Glutamatergic neuron (in vitro differentiated cells): ENCODE measurements at places on chromosomes 13 and 19.

GRCh38 chr13:111177081-111177711, 62.1 kb downstream of the ARHGEF7 start:
- H3K27me3 ChIP-seq: peaks cover 27% of the 10 kb centered on the region
- peaks cover 8% of the 10 kb centered on the region for H3K36me3 ChIP-seq
- H3K27ac ChIP-seq: peak overlapping the region; percentile 89
- no peak for DNase-seq
- peak overlapping the region; percentile 72 for H3K4me3 ChIP-seq

DNA sequence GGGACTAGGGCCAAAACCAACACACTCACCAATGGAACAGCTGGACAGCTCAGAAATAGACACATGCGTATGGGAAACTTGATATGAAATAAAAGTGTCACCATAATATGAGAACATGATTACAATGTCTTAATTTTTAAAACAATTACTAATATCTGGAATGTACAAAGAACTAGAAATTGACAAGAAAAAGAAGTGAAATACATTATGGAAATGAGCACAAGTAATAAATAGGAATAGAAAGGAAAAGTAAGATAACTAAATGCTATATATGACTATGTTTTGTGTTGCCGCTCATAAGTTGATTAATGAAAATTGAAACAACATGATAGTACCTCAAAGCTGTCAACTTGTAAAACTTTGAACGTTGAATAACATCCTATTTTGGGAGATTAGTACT, 801.1 kb downstream of the SLITRK5 start:
- no peaks in the 10 kb centered on the region for H3K27me3 ChIP-seq
- H3K4me3 ChIP-seq: no peak overlapping the region
- DNase-seq: no peak
- H3K36me3 ChIP-seq: no peaks in the 10 kb centered on the region
- no peaks in the 10 kb centered on the region for H3K4me1 ChIP-seq
- H3K27ac ChIP-seq: no peak overlapping the region

GRCh38 chr19:20660473-20661140, 764 bp downstream of the ZNF626 start:
- H3K27me3 ChIP-seq: peaks cover 4% of the 10 kb centered on the region
- peak overlapping the region; percentile 99 for H3K27ac ChIP-seq
- peaks cover 18% of the 10 kb centered on the region for H3K36me3 ChIP-seq

- H3K36me3 ChIP-seq: no peaks in the 10 kb centered on the region
- H3K4me3 ChIP-seq: peak within 1 kb of the TSS; percentile 91
- DNase-seq: peak; percentile 43
- peaks cover 2% of the 10 kb centered on the region for H3K4me1 ChIP-seq
- peaks cover 10% of the 10 kb centered on the region for H3K27me3 ChIP-seq
Observed at GRCh38 chr19:43504426-43505185, at the start of gene PHLDB3. PHLDB3 (minus strand) TSS chr19:43504746; CDS start chr19:43504118, 628 bp downstream.

- H3K4me3 ChIP-seq: no peak overlapping the region
- no peak for DNase-seq
- peaks cover 3% of the 10 kb centered on the region for H3K27me3 ChIP-seq
Observed at GRCh38 chr19:18853755-18854427, 22.1 kb downstream of the UPF1 start.

GRCh38 chr13:40371531-40372125, 294.8 kb downstream of the FOXO1 start:
- H3K4me1 ChIP-seq: peaks cover 9% of the 10 kb centered on the region
- DNase-seq: no peak
- H3K27ac ChIP-seq: no peak overlapping the region
- peaks cover 7% of the 10 kb centered on the region for H3K27me3 ChIP-seq
- no peaks in the 10 kb centered on the region for H3K36me3 ChIP-seq

DNA sequence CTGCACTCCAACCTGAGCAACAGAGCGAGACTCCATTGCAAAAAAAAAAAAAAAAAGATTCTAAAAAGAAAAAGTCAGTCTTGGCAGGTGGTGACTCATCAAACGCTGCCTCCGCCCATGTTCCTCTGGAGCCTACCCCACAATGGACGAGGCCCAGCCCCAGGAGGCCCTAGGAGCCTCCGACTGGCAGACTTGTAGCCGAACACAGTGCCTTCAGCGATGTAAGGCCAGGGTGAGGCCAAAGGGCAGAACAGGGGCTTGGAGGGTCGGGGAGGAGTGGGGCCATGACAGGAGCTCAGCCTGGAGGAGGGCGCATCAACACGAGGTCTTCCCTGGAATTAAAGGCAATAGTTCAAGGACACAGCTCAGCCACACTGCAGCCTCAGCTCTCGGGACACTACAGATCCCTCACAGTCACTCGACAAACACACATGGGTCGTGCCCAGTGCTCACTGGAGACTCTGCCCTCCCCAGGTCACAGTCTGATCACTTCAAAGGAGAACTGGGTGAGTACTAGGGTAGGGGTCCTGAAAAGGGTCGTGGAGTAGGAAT, 5.1 kb downstream of the USE1 start:
- no peak for DNase-seq
- no peaks in the 10 kb centered on the region for H3K4me1 ChIP-seq
- no peaks in the 10 kb centered on the region for H3K36me3 ChIP-seq
- H3K27me3 ChIP-seq: peaks cover 5% of the 10 kb centered on the region
- H3K4me3 ChIP-seq: no peak overlapping the region

DNA sequence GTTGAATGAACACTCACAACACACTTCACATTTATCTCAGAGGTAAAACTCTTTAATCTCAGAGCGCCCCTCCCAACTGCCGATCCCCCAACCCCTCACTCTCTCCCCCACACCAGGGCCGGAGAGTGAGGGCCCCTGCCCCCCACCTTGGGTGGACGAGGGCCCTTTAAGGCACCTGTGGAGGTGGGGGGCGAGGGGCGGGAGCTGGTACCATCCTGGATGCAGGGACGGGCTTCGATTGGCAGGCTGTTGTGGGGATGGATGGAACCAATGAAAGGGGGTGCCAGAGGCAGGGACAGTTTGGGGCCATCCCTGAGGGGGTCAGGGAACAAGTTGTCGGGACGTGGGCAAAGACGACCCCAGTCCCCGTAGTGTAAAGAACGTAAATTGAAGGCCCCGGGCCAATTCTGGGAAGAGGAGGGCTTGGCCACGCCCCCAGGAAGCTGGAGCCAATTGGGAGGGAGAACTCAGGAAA, 1.7 kb upstream of the PNKP start:
- no peaks in the 10 kb centered on the region for H3K36me3 ChIP-seq
- H3K27me3 ChIP-seq: peaks cover 14% of the 10 kb centered on the region

DNA sequence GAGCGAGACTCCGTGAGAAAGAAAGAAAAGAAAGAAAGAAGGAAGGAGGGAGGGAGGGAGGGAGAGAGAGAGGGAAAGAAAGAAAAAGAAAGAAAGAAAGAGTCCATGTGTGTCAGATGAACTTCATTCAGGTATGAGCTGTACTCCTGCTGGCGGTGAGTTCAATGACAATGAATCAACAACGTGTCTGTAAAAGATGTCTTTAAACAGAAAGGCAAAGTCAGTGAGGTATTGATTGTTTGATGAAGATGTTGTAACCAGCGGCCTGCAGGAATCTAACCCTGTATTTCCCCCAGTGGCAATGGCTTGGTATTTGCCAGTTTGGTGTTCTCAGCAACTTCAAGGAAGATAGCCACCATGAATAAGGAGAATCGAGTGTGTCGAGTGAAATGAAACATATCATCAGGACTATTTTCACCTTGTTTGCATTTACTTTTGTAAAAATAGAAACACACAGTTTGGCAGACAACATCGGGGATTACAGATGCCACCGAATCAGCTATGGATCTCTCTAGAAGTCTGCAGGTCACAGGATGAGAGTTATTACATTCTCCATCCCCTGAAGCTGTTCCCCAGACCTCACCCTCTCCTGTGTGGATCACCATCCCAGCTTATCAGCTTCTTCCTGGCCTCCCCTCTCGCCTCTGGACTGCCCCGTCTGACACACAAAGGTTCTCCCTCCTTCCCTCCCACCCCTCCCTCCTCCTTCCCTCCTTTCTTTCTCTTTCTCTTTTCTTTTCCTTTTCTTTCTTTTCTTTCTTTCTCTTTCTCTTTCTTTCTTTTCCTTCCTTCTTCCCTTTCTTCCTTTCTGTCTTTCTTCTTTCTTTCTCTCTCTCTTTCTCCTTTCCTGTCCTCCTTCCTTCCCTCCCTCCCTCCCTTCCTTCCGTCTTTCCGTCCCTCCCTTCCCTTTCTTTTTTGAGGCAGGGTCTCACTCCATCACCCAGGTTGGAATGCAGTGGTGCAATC, 8.2 kb upstream of the SBK3 start:
- H3K4me1 ChIP-seq: peaks cover 10% of the 10 kb centered on the region
- no peak overlapping the region for H3K4me3 ChIP-seq
- DNase-seq: no peak
- H3K27me3 ChIP-seq: no peaks in the 10 kb centered on the region

GRCh38 chr19:10510301-10510802, 6.9 kb downstream of the S1PR5 start:
- DNase-seq: peak; percentile 63
- no peaks in the 10 kb centered on the region for H3K4me1 ChIP-seq
- H3K36me3 ChIP-seq: peaks cover 5% of the 10 kb centered on the region

GRCh38 chr13:89610331-89610730, 1737.2 kb upstream of the MIR17HG start:
- no peaks in the 10 kb centered on the region for H3K4me1 ChIP-seq

DNA sequence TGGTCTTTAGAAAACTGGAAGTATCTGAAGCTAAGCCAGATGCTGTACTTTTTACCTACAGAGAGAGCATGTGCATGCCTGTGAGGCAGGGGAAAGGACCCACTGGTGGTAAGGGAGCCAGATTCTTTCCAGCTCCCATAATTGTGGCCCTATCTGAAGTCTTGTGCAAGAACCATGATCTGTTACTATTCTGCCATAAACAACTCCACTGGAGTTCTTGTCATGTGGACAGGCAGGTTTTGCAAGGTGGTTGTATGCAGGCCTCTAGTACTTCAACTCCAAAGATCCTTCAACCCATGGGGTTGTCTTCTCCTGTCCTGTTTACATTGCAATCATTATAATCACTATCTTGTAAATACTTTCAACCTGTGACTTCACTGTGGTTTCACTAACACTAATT, 14.1 kb downstream of the PROSER1 start:
- no peak overlapping the region for H3K4me3 ChIP-seq
- H3K27me3 ChIP-seq: no peaks in the 10 kb centered on the region
- H3K4me1 ChIP-seq: no peaks in the 10 kb centered on the region
- no peak overlapping the region for H3K27ac ChIP-seq

- no peak for DNase-seq
- H3K4me1 ChIP-seq: peaks cover 2% of the 10 kb centered on the region
- H3K36me3 ChIP-seq: no peaks in the 10 kb centered on the region
- no peak overlapping the region for H3K27ac ChIP-seq
Observed at GRCh38 chr13:30382836-30383525, 39.3 kb upstream of the UBE2L5 start.

- H3K36me3 ChIP-seq: peaks cover 12% of the 10 kb centered on the region
- no peak overlapping the region for H3K4me3 ChIP-seq
- H3K4me1 ChIP-seq: peaks cover 3% of the 10 kb centered on the region
- no peak for DNase-seq
Observed at GRCh38 chr13:45133396-45134118, 13.2 kb downstream of the GTF2F2 start.

- H3K27ac ChIP-seq: peak overlapping the region; percentile 33
- DNase-seq: no peak
- no peaks in the 10 kb centered on the region for H3K36me3 ChIP-seq
- H3K4me1 ChIP-seq: peaks cover 17% of the 10 kb centered on the region
- H3K4me3 ChIP-seq: peak overlapping the region; percentile 31
- H3K27me3 ChIP-seq: peaks cover 1% of the 10 kb centered on the region
Observed at GRCh38 chr13:105979131-105980011, 556.1 kb downstream of the EFNB2 start.

GRCh38 chr13:72970301-72970880, 88.4 kb upstream of the KLF5 start:
- no peaks in the 10 kb centered on the region for H3K36me3 ChIP-seq
- no peaks in the 10 kb centered on the region for H3K4me1 ChIP-seq
- no peak overlapping the region for H3K27ac ChIP-seq
- no peaks in the 10 kb centered on the region for H3K27me3 ChIP-seq

GRCh38 chr19:50025794-50026549, at the start of gene ZNF473:
ZNF473 (plus strand) TSS chr19:50026005; CDS start chr19:50031083, 5,078 bp downstream.
- peak; percentile 94 for DNase-seq
- H3K27me3 ChIP-seq: peaks cover 10% of the 10 kb centered on the region
- peak within 1 kb of the TSS; percentile 99 for H3K4me3 ChIP-seq
- peaks cover 7% of the 10 kb centered on the region for H3K4me1 ChIP-seq
- no peaks in the 10 kb centered on the region for H3K36me3 ChIP-seq

DNA sequence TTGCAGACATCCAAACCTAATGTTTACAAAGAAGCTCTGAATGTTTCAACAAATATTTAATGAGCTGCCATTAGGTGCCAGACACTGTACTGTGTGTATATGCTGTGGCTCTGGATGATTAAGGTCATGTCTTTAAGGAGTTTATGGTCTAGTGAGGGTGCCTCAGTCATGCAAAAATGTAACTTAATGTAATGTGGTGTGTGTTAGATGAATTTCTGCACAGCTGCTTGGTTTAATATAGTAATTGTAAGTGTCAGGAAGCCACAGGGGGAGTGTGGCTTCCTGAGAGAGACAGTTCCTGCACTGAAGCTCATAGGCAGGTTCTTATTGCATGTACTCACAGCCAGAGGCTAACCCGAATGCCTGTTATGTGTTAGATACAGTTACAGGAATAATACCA, 43.3 kb downstream of the SPATA13 start:
- H3K4me3 ChIP-seq: no peak overlapping the region
- no peaks in the 10 kb centered on the region for H3K27me3 ChIP-seq
- DNase-seq: no peak
- no peak overlapping the region for H3K27ac ChIP-seq
- no peaks in the 10 kb centered on the region for H3K36me3 ChIP-seq

- no peaks in the 10 kb centered on the region for H3K36me3 ChIP-seq
- H3K4me3 ChIP-seq: peak overlapping the region; percentile 10
- peak overlapping the region; percentile 34 for H3K27ac ChIP-seq
Observed at GRCh38 chr19:5000120-5000611, 31.3 kb downstream of the KDM4B start.

DNA sequence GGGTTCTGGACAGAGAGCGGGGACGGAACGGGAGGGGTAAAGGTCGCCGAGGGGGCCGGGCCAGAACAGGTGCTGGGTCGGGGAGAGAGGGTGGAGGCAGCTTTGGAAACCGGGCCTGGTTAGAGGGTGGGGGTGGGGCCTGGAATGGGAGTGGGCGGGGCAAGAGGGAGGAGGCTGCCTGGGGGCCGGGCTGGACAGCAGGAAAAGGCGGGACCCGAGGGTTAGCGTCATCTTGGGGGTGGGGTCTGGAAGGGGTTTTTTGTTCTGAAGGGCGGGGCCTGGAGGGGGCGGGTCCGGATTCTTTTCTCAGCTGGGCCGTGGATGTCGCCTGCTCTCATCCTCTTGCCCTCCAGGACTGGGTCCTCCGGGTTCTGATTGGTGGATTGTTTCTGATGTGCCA, 4.3 kb upstream of the ZNF813 start:
- peak overlapping the region; percentile 73 for H3K4me3 ChIP-seq
- peaks cover 22% of the 10 kb centered on the region for H3K36me3 ChIP-seq
- DNase-seq: peak; percentile 65
- peaks cover 4% of the 10 kb centered on the region for H3K27me3 ChIP-seq

DNA sequence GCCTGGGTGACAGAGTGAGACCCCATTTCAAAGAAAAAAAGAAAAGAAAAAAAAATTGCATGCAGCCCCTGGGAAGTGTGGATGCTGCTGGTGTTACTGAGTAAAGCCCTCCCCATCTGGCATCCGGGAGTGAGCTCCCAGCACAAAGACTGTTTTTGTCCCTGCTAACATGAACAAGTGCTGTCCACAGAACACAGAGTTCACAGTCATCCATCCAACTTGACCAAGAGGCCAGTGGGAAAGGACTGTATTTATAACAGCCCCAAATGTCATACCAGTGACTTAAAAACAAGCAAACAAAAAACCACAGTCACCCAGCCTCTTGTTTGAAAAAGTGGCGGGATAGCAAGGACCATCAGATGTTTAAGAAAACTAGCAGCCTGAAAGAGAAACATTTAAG, 10.8 kb downstream of the FBXO17 start:
- H3K36me3 ChIP-seq: no peaks in the 10 kb centered on the region
- no peaks in the 10 kb centered on the region for H3K27me3 ChIP-seq
- H3K4me3 ChIP-seq: no peak overlapping the region
- H3K4me1 ChIP-seq: peaks cover 1% of the 10 kb centered on the region
- DNase-seq: no peak
- no peak overlapping the region for H3K27ac ChIP-seq
